ENCODE measurements at places on chromosomes 12 and 14.
A peak's percentile ranks its signal among the peaks of the same experiment; 100 is the strongest.

DNA sequence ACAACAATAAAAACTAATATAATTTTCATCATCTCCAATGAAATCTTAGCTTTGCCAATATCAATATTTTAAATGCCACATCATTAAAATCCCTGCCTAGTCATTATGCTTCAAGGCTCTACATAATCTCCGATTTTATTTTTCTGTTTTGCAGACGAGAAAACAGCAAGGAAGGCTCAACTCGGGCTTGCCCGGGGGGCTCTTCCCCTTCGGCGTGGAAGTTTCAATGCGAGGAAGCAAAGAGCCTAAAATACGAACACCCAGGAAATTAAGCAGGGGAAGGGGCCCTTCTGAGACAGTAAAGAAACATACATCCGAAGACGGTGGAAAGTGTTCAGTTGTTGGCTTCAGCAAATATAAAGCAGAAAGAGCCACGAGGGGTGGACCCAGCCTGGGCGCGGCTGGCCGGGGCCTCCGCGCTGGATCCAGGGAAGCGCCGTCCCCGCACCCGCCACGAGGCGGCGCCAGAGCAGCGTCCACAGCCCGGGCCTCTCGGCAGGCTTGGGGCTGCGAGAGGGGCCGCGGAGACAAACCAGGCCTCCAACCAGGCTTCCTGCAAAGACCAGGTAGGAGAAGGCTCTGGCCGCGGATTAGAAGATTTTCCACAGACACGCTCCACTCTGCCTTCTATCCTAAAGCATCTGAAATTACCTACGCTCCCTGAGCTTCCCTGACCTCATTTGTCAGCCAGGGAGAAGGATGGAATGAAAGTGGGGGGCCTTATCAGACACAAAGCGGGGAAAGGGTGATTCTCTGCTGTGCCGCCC, 77.2 kb downstream of the SERPINA3 start:
- DNase-seq: peak; percentile 25

GRCh38 chr14:68817506-68818212, 24.8 kb upstream of the ZFP36L1 start:
- no peak for DNase-seq

DNA sequence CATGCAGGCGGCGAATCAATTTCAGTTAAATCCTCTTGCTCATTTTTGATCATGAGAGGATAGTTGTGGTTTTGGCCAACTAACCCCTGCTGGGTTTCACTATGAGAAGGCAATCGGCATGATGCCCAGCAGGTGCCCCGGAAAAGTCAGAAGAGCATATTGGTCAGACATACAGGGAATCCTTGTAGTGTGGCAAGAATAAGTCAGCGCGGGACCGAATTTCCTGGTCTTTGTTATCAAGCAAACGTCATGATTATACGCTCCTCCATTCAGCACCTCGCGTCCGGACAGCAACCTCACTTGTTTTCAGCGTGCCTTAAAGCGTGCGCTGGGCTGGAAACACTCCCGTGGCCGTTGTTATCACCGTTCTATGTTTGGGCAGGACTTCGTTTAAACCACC, 1.8 kb downstream of the TBC1D30 start:
- DNase-seq: peak; percentile 9

GRCh38 chr12:50234347-50234746, 49.0 kb downstream of the LIMA1 start:
- peak; percentile 25 for DNase-seq

DNA sequence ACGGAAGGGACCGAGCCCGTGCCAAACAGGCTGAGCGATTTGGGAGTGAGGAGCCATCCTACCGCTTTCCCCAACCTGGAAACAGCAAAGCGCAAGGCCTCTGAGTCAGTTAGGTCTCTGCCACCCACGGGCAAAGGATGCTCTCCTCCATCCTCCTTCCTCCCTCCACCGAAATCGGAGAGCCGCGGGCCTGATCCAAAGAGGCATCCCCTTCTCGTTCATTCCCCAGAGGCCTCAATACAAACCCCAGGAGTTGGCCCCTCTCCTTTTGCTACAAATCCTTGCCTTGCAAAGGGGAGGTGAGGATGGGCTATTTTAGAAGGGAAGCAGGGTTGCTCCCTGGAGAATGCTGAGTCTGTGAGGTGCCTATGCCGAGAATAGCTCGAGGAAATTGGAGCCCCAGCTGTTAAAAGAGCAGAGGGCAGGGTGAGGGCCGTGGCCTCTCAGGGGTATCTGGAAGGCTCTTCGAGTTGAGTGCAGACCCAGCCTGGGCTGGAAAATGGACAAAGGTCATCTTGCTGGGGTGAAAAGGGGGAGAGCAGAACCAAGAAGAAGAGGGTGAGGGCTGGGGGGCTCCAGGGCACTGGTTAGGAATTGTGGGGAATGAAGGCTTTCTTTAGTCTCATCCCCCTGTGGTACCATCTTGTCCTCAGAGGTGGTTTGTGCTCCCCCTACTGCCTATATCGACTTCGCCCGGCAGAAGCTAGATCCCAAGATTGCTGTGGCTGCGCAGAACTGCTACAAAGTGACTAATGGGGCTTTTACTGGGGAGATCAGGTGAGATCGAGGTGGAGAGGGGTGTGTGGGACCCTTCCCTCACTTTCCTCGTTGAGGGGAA, 1.1 kb downstream of the TPI1 start:
- DNase-seq: peak; percentile 13

Measured in CD4-positive, alpha-beta T cell treated with Interleukin-6 for 4 hours (primary cell).